ENCODE measurements at places on chromosomes 13 and 19.

GRCh38 chr13:71876648-71877255 is 9.7 kb upstream of the DACH1 start:
- no peak for DNase-seq

GRCh38 chr13:42377640-42378382 is 105.9 kb downstream of the AKAP11 start:
- peak; percentile 27 for DNase-seq

DNA sequence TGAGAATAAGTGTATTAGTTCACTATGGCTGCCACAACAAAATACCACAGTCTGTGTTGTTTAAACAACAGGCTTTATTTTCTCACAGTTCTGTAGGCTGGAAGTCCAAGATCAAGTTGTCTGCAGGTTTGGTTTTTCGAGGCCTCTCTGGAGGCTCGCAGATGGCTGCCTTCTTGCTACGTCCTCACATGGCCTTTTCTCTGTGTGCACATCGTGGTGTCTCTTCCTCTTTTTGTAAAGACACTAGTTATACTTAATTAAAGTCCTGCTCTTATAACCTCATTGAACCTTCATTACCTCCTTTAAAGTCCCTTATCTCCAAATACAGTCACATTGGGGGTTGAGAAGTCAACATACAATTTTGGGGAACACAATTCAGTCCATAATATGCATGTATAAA is 10.6 kb downstream of the CSNK1A1L start:
- DNase-seq: no peak

- no peak for DNase-seq
Observed at GRCh38 chr19:4094761-4095487, 28.2 kb upstream of the ZBTB7A start.

- no peak for DNase-seq
Observed at GRCh38 chr19:53019684-53020083, 6.0 kb downstream of the ERVV-1 start.

GRCh38 chr19:44702551-44703176 is 3.7 kb downstream of the CEACAM16 start:
- no peak for DNase-seq

GRCh38 chr13:107459430-107459829 is 755.9 kb downstream of the LIG4 start:
- no peak for DNase-seq

DNA sequence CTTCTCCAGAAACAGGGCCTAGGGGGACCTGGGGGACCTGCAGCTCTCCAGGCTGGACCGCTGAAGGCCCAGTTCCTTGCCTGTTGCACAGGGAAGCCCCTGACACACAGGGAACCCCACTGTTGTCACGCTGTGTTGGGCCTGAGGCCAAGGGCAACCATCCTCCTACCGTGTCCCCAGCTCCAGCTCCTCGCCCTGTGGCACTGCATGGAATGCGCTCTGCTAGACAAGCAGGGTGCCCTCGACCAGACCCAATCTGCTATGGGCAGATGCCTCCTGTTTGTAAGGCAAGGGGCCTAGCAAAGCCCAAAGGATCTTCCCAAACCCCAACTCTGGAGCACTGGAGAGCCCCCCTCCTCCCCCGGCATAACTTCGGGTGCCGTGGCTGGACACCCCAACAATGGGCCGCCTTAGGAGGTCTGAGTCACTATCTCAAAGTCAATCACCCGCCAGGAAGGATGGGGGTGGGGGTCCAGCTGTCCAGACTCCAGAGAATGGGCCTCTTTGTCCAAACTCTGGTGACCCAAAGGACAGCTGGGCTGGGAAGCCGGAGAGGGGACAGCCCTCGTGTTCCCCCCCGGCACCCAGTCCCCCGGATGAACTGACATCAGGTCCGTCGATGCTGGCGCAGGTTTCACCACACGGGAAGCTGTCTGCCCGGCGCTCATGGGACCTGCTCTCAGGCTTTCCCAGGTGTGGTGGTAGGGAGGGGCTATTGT is 3.7 kb downstream of the BRSK1 start:
- no peak for DNase-seq

- DNase-seq: no peak
Observed at GRCh38 chr13:113559901-113560644, 24.5 kb upstream of the TFDP1 start.

- DNase-seq: no peak
Observed at GRCh38 chr19:38971672-38972071, 3.9 kb downstream of the FBXO17 start.

- DNase-seq: no peak
Observed at GRCh38 chr13:109919715-109920375, 133.5 kb upstream of the IRS2 start.

DNA sequence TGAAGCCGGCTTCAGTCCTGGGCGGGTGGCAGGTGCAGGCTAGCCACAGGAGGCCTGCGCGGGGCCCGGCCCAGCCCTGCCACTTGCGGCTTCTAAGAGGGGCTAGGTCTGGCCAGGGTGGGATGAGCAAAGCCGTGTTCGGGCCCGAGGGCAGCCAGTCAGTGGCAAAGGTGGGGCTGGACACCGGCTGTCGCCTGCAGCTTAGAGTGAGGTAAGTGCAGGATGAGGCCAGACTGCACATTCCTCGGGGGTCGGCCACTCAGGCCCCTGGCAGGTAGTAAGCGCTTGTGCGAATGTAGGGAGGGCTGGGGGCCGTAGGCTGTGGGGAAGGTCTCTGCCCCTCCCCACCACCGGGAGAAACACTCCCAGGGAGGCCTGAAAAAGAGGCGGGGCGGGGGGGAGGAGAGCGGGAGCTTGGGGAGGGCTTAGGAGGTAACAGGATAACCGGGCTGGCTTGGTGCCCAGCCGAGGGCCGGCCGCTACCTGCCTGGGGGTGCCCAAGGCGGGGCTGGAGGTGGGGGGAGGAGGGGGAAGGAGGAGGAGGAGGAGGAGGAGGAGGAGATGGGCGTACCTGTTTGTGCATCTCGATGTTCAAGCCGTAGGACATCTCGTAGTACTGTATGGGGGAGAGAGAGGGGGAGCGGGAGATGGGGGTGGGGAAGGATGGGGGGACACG is 6.4 kb downstream of the TLE5 start:
- no peak for DNase-seq

DNA sequence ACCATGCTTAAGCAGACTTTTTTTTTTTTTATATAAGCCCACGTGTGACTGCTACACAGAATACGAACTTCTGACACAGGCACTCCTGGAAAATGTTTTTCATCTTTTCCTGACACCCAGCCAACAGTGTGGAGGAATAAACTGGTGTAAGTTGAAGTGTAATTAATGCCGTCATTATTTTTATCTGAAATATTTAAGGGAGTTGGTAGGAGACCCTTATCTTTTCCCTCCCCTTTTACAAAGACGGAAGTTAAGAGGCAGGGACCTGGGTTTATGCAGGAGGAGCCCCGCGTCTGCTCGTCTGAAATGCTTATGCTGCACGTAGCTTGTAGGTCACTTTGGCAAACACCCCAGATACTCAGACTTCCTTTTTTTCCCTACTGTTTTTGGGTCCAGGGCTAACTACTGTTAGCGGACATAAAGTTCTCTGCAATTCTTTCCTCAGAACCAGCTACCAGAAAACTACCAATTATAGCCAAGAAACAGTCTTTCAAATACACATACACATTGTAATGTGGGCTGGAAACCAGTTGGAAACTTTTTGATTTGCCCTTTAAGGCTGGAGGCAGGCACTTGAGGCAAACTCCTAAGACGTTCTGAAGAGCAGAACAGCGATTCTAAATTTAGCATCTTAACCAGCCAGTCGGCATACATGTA is 50.8 kb downstream of the EFNB2 start:
- no peak for DNase-seq

- no peak for DNase-seq
Observed at GRCh38 chr13:78239714-78240113, 321.1 kb upstream of the EDNRB start.

DNA sequence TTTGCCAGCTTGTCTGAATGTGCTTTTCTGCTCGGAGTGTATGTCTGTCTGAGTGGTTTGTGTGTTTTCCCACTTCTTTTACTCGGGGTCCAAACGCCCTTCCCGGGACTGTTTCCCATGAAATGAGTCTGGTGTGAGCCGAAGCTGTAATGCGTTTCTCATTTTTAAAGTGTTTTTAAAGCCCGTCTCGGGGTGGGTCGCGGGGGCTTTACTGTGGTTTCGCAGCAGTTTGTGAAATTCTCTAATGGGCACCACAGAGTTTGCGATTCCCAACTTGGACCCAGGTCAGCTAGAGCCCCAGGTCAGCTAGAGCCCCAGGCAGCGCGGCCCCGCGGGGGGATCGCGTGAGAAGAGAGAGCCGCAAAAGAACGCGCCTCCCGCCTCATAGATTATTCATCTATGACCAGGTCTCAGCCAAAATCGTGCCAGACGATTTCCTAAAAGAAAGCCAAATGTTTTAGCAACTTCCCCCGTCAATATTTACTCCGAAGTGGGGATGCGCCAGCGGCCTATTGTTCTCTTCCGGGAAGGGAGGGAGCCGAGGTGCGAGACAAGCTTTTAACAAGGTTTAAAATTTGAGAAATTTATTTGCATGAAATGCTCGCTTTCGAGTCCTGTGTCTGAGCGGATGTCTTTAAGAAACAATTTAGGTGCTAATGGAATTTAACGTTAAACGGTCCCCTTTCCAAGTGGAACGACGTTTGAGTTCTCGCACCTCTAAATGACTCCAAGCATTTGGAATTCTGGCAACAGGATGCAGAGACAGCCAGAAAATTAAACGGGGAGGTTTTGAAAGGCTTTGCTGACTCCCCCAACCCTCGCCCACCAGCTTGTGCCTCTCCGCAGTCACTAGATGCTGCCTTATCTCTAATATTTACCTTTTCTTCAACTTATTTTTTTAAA is 2.2 kb downstream of the ZIC2 start:
- no peak for DNase-seq

- DNase-seq: no peak
Observed at GRCh38 chr19:6717441-6717971, 2.9 kb downstream of the C3 start.

DNA sequence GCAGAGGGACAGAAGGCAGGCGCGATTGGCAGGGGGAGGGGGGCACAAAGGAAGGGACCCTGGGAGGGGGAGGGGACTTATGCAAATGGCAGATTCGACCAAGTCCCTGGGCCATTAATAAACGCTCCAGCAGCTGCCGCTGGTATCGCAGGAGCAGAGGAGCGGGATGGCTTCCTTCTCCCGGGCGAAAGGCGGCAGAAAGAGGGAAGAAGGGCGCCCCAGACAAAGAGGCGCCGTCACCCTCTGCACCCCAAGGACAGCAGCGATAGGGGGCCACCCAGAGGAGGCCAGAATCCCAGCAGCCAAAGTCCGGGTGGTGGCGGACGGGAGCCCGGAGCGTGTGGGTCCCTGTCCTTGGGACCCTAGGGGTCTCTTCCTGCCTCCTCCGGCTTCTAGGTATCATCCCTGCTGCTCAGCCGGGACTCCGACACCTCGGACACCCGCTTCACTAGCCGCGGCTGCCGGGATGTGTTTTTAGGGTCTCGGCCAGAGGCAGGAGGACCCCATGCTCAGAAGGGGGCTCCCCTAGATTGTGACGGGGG is 1.9 kb downstream of the PTPRS start:
- DNase-seq: no peak

Data from inflammatory macrophage treated with lipopolysaccharide for 1 hour (primary cell).